ENCODE measurements at places on chromosomes 5 and 9. TPM values are rescaled to one million over a fixed set of nuclear protein-coding genes. Genes with fewer than 3 reads are reported as not detected.

GRCh38 chr9:19442240-19442639 is 33.4 kb downstream of the ACER2 start:
- H3K4me1 ChIP-seq, result no peaks in the 10 kb centered on the region
- DNase-seq, result no peak
- no peaks in the 10 kb centered on the region for H3K27me3 ChIP-seq
- H3K36me3 ChIP-seq, result no peaks in the 10 kb centered on the region
- no peak overlapping the region for H3K4me3 ChIP-seq
- no peak overlapping the region for H3K27ac ChIP-seq

- H3K4me3 ChIP-seq, result no peak overlapping the region
- H3K27ac ChIP-seq, result no peak overlapping the region
- no peaks in the 10 kb centered on the region for H3K4me1 ChIP-seq
- DNase-seq, result no peak
These were observed 268.6 kb downstream of the NR3C1 start for GRCh38 chr5:143134900-143135299.

DNA sequence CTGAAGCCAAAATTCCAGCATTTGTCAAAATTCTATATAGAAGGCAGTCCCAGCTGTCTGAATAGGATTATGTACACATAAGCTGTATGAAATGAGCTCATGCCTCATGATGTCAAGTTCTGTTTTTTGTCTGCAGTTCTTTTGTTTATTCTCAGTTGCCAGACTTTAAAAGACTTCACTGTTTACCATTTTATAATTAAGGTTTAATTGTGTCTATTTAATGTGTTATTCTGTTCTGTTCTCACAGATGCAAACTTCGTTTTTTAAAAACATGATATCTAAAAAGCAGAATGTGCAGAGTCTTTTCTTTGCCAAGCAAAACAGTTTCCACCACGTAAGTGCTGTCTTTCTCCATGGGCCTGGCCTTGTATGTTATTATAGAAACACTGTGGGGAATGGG is 31.1 kb downstream of the ERAP1 start:
- no peak overlapping the region for H3K27ac ChIP-seq
- H3K36me3 ChIP-seq, result peaks cover 8% of the 10 kb centered on the region
- H3K4me1 ChIP-seq, result peaks cover 20% of the 10 kb centered on the region
- no peak for DNase-seq
- no peak overlapping the region for H3K4me3 ChIP-seq

The COL5A1 gene
- 0.30 TPM for total RNA-seq

The ARSI gene
- total RNA-seq, result 0.07 TPM
